ENCODE measurements at places on chromosomes 6 and 20.

- no peak for DNase-seq
These were observed 68.1 kb upstream of the OGFRL1 start for GRCh38 chr6:71220466-71220865.

- DNase-seq: no peak
These were observed 254.0 kb downstream of the DLL1 start for GRCh38 chr6:170036916-170037315.

- DNase-seq: peak; percentile 4
These were observed 9.2 kb downstream of the FOXS1 start for GRCh38 chr20:31835977-31836852.

DNA sequence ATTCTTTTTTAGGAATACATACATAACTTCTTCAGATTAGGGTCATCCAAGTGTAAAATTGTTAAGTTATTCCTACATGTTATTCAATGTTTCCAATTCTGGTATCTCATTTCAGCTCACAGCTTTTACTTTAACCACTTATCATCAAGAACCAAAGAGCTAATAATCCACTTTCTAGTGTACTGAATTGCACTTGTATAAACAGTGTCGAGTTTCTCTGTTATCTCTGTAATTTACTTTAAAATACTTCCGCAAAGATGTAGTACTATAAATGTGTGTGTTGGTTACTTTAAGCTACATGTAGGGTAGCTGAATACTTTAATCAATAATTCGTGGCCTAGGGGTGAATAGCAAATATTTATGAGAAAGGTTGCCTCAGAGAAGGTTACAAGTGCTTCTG, 8.8 kb upstream of the GJA1 start:
- no peak for DNase-seq

- DNase-seq: no peak
These were observed 977.0 kb downstream of the TFAP2A start for GRCh38 chr6:9437836-9438235.

- DNase-seq: no peak
These were observed 80.0 kb downstream of the EYS start for GRCh38 chr6:65627015-65627414.

- no peak for DNase-seq
These were observed 257.5 kb downstream of the MMUT start for GRCh38 chr6:49205526-49205925.

DNA sequence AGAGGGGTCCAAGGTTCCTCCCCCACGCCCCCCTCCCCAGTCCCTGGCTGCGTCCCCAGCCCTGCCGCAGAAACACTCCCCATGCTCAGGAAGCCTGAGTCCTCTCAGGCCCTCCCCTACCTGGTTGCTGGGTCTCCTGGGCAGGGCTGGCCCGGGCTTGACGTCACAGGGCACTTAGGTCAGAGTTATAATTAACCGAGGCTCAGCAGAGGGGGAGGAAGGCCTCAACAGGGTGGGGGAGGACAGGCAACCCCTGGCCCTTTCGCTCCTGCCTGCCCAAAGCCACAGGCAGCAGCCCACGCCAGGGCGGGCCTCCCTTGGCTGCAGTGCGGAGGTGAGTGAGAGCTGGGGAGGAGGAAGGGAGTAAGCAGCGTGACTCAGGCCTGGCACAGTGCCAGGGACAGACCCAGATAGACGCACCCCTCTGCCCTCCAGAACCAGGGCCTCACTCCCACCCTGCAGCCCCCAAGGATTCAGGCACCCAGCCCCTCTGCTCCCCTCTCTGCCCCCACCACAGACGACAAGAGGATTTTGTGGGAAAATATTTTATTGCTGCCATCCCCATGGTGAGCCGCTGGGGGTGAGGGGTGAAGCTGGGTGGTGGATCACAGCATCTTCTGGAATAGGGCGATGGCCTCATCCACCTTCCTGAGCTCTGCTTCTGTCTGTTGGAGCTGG, at the start of gene VWA7:
Gene VWA7, minus strand, starts transcription at position 340 of the 678 bp plus-strand sequence. CDS start 549 bp downstream, outside the sequence.
- peak; percentile 37 for DNase-seq

- DNase-seq: no peak
These were observed 41.7 kb upstream of the TTPAL start for GRCh38 chr20:44433751-44434538.

- no peak for DNase-seq
These were observed 296.5 kb downstream of the SMOC2 start for GRCh38 chr6:168737481-168737880.

DNA sequence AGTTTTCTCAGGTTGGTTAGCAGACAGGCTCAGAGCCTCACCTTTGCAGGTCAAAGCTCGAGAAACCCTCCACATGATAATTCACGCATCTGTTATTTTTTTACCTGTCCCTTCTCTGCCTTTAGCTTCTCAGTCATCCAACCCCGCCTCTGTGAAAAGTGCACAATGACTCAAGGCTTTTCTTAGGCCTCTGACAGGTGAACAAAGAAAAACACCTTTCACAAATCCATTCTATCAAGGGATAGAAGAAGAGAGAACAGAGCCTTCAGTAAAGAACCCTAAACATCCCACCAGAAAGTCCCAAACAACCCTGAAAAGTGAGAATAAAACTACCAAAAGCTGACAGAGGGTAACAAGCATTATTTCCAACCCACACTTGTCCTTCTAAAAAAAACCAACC, 178.2 kb downstream of the GJA10 start:
- DNase-seq: no peak

- DNase-seq: no peak
These were observed 67.1 kb downstream of the REPS1 start for GRCh38 chr6:138920906-138921305.

- no peak for DNase-seq
These were observed 37.3 kb upstream of the MAP7 start for GRCh38 chr6:136587527-136587926.

GRCh38 chr6:391559-392440, at the start of gene IRF4:
TSS of gene IRF4 (plus strand) at chr6:391752. CDS start at chr6:393153, 1,401 bp downstream.
- DNase-seq: no peak

DNA sequence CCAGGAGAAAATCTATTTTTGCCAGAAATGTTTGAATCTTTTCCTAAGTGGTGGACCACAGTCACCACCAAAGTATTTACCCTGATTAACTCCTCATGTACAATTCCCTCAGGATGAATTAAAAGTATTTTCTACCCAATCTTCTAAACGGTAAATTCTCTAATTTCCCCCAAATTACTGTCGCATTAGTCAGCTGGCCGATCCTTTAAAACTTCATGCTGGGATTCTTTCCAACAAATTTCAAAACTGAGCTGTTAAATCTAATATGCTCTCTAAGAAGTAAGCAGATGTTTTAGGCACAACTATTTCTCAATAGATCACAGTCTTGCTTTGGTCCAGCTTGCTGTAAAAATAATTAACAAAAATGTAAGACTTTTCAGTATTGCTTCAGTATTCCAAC, 447.2 kb downstream of the FRK start:
- DNase-seq: no peak

- DNase-seq: no peak
These were observed 204.8 kb downstream of the TPBG start for GRCh38 chr6:82568290-82568993.

DNA sequence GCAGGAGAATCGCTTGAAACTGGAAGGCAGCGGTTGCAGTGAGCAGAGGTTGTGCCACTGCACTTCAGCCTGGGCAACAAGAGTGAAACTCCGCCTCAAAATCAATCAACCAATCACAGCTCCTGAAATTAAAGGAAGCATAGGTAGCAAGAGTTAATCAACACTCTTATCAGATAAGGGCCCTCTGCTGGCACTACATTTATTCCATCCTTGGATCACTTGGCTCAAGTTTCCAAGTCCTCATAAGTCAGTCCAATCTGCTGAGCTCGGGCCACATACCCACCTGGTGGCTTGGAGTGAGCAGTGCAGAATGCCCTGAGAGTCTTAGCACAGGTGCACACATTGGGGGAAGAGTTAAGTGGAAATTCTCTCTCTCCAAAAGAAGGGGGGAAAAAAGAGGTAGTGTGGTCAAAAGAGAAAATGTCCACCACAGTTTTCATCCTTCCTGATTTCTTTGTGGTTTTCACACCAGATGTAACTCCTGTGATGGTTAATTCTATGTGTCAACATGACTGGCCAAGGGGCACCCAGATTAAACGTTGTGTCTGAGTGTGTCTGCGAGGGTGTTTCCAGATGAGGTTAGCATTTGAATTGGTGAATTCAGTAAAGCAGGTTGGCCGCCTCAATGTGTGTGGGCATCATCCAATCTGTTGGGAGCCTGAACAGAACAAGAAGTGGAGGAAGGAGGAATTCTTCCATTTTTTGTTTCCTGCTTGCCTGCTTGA, 14.2 kb upstream of the FAM8A1 start:
- no peak for DNase-seq

- no peak for DNase-seq
These were observed 94.9 kb downstream of the TASP1 start for GRCh38 chr20:13543783-13544182.

DNA sequence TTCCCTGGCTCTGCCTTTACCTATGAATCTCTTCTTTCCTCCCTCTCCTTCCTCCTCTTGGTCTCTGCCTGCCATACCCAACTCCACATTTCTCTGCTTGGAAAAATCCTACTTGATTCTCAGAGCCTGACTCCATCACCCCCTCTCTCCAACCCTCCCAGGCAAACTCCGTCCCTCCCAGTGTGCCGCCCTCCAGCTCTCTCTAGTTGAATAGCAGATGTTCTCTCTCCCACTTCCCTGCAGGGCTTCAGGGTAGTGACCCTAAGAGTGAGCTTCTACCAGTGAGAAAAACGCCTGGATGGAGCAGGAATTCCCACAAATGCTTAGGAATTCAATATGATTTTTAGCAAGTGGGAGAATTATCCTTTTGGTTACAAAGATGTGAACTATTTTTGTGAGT, 141.6 kb downstream of the MTHFD1L start:
- DNase-seq: no peak

GRCh38 chr6:69866351-69866769, at the start of gene COL19A1:
TSS of gene COL19A1 (plus strand) at chr6:69866556. CDS start at chr6:69879568, 13,012 bp downstream.
- DNase-seq: no peak

DNA sequence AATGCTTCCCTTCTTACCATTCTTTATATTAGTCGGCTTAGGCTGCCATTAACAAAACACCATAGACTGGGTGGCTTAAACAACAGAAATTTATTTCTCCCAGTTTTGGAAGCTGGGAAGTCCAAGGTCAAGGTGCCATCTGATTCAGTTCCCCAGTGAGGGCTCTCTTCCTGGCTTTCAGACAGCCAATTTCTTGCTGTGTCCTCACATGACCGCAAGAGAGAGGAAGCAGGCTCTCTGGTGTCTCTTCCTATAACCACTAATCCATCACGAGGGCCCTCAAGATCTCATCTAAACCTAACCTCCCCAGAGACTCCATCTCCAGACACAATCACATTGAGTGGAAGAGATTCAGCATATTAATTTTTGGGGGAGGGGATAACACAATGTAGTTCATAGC, 193.0 kb upstream of the SGK1 start:
- no peak for DNase-seq

- no peak for DNase-seq
These were observed 334.2 kb downstream of the CD83 start for GRCh38 chr6:14451594-14452374.

GRCh38 chr20:51995551-51995951, 193.2 kb upstream of the SALL4 start:
- DNase-seq: no peak

DNA sequence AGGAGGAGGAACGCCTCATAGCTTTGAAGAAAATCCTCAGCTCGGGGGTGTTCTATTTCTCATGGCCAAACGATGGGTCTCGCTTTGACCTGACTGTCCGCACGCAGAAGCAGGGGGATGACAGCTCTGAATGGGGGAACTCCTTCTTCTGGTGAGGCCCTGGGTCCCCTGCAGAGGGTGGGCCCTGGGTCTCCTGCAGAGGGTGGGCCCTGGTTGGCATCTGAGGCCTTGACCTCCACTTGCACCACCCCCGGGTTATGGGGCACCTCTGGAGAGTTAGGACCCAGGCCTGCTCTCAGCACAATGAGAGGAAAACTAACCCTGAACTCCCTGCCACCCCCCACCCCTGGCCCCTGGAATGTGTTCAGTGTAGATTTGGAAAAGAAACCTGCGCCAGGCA, 47.2 kb downstream of the SYNJ2 start:
- DNase-seq: no peak

GRCh38 chr20:17457588-17458190, 73.5 kb downstream of the BFSP1 start:
- DNase-seq: no peak

DNA sequence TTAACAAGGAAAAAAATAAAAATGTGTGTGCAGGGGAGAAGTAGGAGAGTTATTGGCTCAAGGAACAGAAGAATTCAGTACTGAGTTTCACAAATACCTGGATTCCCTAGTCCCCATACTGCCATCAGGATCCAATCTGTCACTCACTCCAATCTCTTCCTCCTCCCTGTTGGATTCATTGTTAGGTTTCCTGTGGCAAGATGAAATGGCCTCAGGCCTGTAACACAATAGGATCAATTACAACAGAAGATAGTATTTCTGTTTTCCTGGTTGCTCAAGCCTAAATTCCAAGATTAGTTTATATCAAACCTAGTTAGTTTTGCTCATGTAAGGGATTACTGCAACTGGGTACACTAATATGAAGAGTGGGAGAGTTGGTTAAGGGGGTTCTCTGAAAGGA, 24.4 kb downstream of the HCRTR2 start:
- no peak for DNase-seq

DNA sequence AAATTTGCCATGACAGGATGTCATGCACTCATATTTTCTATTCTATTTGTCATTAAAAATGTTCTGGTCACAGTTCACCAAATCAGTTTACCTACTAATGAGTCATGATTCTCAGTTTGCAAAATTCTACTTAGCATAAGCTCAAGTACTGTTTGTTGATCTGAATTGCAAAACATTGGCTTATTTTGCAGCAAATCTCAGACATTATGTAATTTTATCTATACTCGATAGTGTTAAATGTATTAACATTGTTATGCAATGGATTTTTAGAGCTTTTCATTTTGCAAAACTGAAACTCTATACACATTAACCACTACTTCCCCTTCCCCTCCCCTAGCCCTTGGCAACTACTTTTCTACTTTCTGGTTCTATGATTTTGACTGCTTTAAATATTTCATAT, 213.8 kb upstream of the ZFP64 start:
- DNase-seq: no peak

DNA sequence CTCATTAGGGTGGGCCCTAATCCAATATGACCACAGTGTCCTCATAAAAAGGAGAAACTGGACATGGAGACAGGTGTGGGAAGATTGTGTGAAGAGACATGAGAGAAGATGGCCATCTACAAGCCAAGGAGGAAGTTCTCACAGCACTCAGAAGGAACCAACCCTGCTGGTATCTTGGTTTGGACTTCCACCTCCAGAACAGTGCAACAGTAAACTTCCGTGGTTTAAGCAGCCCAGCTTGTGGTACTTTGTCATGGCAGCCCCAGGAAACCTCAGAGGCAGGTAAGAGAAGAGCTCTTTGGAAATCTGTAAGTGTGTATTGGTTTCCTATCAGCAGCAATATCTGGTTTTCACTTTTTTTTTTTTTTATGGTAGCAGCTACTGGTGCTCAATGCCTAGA, 16.5 kb upstream of the CNKSR3 start:
- DNase-seq: no peak

Data from stimulated activated CD8-positive, alpha-beta memory T cell treated with anti-CD3 and anti-CD28 coated beads, Interleukin-7, amount 100 ng/mL, for 1 hour (primary cell).